ENCODE measurements at places on chromosomes 7 and 10. TPM values are rescaled to one million over a fixed set of nuclear protein-coding genes. Genes with fewer than 3 reads are reported as not detected.

PLEKHS1 gene
- total RNA-seq = not detected

MXI1 gene
- 13.0 TPM for total RNA-seq

DNA sequence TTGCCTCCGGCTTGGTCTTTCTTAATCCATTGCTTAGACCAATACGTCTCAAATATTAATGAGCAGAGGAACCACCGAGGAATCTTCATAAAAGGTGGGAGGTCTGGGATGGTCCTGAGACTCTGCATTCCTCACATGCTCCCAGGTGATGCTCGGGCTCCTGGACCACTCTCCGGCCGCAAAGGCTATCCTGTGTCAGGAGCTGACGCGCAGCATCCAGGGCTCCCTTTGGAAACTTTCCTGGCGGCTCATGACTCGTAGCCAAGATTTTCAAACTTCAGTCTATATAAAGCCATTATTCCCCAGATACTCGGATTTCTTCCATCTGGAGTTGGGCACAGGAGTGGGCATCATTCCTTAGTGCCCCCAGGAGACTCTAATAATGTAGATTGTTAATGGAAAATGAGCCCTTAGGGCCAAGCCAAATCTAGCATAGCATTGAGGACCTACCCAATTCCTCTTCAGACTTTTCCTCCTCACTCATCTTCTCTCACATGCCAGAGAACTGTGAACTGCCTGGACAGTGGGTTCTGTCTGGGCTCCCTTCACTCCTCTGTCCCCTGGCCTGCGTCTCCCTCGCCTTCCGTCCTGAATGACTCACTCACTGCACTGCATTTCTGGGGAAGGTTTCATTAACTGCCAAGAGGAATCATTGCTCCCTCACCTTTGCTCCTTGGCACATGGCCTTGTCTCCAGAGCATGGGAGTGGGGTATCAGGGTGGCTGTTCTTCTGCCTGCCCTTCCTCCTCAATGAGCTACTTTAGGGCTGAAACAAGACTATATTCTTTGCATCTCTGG is 89.3 kb downstream of the MKI67 start:
- DNase-seq = peak; percentile 48

GRCh38 chr7:16985621-16986020 is 103.8 kb upstream of the AGR3 start:
- DNase-seq = no peak

DNA sequence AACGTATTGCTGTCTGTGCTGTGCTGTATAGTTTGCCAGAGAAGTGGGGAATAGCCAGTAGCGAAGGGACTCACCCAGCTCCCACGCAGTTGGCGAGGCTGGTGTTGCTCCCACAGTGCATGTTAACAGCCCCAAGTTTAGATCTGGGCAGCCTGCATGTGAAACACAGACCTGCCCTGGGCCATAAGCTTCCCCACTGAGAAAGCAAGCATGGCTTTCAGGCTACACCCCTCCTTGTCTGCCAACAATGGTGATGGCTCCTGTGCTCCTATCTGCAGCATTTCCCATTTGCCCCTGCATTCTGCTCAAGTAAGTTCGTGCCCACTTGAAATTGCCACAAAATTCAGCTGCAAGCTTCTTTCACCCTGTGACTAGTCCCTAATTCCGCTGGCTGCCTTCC is 57.5 kb downstream of the IPMK start:
- DNase-seq = no peak

DNA sequence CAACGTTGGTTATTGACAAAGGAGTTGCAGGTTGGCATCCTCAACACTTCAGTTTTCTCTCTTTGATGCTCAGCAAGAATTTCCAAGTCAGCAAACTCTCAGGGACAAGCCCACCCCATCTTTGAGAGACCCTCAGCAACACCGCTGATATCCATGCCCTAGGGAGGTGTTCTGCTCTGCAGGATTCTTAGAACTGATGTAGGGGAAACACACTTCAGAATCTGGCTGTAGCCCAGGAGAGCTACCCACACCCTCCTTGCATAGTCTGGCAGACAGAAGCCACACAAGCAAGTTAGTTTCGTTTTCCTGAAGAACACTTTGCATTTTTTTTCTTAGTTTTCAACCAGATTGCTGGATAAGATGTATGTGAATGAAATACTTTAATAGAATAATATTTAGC is 822 bp downstream of the SAMD9L start:
- DNase-seq = peak; percentile 50
